Iris pigment epithelial cell (primary cell): ENCODE measurements at places on chromosomes 1 and 21.

GRCh38 chr1:204081164-204081790 lies 8.4 kb downstream of the SOX13 start:
- peak; percentile 67 for DNase-seq

DNA sequence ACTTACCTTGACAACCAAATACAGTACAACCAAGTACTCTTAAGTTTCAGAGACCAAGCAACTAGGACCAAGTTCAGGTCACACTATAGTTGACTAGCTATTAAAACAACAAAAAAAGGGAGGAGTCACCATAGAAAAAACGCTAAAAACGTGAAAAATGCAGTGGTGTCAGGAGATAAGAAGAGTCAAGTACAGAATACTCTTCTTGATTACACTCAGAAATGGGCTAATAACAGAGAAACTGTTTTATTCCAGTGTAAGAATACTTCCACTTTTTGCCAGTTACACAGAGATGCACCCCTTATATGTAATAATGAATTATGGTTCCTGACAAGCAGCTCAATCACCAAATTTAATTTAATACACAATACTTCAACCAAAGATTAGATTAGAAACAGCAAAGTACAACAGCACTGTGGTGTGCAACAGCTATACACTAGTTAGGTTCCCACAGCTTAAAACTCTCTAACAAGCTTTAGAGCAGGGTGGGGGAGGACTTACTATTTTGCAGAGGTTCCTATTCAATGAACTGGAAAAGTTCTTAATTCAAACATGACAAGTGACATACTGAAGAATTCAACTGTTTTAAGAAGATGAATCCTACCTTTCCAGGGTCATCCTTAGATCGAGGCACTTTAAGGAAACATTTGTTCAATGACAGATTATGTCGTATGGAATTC lies 70.4 kb downstream of the FOXJ3 start:
- DNase-seq, result no peak

DNA sequence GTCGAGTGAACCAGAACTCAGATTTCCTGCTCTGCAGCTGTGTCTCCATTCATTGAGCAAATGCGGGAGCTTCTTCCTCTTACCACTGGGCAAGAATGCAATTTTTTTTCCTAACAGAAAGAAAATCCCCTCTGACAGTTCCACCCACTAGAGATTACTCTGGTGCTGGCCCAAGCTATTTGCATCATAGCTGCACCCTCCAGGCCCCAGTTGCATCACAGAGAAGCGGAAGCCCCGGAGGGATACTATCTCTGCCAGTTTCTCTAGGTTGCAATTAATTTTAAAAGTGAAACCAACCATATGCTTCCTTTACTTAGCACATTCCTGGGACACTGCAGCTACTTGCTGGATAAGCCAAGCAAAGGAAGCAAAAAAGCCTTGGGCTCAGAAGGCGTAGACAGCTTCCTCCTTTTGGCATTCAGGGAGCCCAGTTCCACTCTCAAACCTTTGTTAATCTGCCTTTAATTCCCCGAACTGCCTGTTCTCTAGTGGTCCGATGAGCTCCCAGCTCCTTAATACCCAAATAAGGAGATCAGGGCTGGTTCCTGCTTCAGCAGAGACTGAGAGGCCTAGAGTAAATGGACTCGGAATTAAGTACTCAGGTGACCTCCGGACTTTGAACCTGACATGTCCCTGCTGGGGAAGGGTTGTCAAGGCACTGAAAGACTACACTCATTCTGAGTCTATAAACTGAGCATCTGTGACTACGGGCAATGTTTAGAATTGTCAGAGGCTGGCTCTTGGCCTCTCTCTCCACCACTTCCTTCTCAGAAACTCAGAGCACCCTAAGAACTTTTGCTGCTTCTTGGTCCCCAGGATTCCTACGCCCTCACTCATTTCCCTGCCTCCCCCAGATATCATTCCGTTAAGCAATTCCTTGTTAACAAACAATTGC lies 72.5 kb upstream of the TNFSF18 start:
- peak; percentile 97 for DNase-seq

DNA sequence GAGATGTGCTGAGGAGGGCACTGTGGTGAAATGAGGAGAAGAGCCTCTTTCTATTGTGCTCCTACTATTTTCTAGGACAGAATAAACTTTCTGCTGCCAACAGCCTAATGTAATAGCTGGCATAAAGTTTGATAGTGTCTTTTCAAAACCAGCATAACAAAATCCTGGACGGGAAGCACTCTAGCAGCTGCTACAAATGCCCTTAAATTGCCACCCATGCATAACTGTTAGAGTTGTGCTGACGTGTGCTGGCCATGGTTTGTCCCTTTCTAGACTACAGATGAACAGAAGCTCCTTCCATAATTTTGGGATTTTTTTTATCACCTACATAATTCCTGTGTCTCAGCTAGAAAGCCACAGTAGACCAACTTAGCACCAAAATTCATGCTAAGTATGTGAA lies 88.5 kb upstream of the DEPDC1 start:
- no peak for DNase-seq

- no peak for DNase-seq
Measured at GRCh38 chr1:57024855-57025254, 59.0 kb upstream of the C8B start.

GRCh38 chr1:53552146-53552861 lies 93.1 kb downstream of the DMRTB1 start:
- DNase-seq, result no peak

- DNase-seq, result no peak
Measured at GRCh38 chr1:42942444-42942843, 16.2 kb downstream of the SLC2A1 start.

DNA sequence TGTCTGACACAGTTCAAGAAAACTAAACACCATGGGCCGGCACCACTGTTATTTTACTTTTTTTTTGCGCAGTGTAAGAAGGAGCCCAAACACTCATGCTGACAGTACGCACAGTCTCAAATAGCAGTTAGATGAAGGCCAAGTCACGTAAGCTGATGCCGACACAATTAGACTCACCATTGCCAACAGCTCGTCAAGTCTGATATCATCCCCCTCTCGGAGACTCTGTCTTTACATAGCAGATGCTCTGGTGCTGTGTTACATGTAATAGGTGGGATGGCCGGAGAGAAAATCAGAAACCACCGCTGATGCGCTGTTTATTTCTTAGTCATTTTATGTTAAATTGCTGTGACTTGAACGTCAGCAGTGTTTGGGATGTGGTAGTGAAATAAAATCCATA lies 49.3 kb downstream of the TGFB2 start:
- DNase-seq, result no peak

DNA sequence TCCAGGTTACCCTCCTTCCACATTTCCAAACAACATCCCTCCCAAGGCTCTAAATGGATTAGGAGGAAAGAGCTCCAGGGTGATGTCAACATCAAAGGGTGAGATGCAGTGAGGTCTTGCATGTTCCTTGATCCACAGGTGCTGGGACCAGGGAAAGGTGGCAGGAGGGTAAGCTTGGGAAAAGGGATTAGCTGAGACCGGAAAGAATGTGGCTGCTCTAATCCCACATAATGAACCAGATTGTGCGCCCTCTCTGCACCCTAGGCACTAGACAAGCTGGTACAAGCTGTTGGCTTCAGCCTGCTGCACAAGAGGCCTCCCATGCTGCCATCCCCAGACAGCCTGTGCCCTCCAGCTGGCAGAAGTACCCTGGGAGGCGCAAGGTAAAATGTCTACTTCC lies 34.9 kb downstream of the PLXNA2 start:
- DNase-seq, result no peak

DNA sequence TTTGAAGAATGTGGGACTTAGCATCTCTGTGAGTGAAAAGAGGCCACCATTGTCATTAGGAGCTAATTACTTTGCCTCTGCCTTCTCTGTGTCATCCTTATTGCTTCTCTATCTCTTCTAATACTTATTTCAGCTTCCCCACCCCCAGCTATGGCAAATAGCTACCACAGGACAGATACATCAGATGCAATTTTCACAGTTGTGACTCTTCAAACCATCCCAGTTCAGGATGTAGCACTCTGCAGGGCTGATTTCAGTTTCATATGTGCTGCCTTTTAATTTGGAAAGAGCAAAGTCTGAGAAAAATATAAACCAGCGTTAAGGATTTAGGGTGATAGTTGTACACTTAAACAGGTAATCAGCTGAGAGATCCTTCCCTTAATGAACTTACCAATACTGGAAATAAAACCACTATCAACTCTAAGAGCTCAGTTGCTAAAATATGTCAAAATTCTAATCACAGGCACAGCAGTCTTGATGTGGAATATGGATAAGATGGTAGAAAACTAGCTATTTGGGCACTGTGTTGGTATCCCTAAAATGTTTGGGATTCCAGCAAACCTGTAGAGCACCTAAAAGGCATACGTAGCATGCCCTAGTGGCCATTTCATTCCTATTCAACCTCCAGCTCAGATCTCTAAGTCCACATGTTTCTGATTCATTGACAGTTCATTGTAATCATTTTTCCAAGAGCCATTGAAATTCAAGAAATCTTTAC lies 148.4 kb downstream of the SYT2 start:
- DNase-seq, result no peak

DNA sequence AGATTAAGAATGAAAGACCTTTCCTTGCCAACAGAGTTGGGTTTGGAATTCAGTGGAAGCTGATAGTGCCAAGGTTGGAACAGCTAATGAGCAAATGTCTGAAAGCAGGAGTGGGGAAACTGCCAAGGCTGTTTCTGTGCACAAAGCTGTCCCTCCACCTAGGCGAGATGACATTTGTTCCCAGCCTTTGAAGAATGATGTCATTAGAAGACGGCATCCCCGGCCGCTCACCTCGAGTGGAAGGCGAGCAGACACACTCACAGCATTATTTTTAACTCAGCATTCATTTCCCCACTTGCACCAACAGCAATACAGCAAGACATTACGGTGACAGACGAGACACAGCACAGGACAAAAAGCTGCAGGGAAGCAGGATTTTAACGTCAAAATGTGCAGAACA lies 463.9 kb downstream of the PCP4 start:
- DNase-seq, result no peak

DNA sequence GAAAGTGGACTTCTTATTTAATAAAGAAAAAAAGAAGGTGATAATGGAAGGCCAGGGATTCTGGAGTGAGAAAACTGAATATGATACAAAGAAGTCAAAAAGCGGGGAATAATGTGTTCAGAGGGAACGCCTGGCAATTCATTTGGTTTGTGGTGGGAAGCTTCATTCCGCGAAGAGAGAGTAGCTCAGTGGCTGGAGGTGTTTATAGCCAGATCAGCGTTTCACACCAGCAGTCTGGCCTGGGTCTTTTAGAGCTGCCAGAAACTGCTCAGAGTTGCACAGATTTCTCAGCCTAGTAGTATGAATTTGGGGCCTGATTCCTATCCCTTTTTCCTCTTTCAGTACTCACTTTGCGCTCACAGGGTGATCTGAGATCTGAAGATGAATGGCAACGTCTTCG lies 67.8 kb upstream of the IPO9 start:
- DNase-seq, result no peak

GRCh38 chr21:40622531-40622930 lies 224.4 kb downstream of the DSCAM start:
- DNase-seq, result no peak

- DNase-seq, result no peak
Measured at GRCh38 chr21:32185726-32186125, 93.1 kb downstream of the MIS18A start.

GRCh38 chr1:188386161-188386560 lies 1557.4 kb downstream of the PLA2G4A start:
- DNase-seq, result peak; percentile 7

DNA sequence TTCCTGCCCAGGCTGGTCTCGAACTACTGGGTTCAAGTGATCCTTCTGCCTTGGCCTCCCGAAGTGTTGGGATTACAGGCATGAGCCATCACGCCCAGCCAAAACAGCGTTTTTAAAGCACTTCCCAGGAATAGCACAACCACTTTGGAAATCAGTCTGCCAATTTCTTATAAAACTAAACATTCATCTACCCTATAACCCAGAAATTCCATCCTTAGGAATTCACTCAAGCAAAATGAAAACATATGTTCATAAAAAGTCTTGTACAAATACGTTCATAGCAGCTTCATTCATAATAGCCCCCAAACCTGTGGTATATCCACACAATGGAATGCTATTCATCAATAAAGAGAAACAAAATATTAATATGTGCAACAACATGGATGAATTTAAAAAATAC lies 36.1 kb downstream of the PHC2 start:
- DNase-seq, result no peak

- DNase-seq, result peak; percentile 38
Measured at GRCh38 chr1:28915031-28915895, 894 bp downstream of the EPB41 start.

GRCh38 chr1:119569095-119569494 lies 62.1 kb downstream of the HSD3B1 start:
- no peak for DNase-seq
